Calu3 (cell line): ENCODE measurements at places on chromosomes 16 and 17. TPM values are rescaled to one million over a fixed set of nuclear protein-coding genes. Genes with fewer than 3 reads are reported as not detected.
A peak's percentile ranks its signal among the peaks of the same experiment; 100 is the strongest.

DNA sequence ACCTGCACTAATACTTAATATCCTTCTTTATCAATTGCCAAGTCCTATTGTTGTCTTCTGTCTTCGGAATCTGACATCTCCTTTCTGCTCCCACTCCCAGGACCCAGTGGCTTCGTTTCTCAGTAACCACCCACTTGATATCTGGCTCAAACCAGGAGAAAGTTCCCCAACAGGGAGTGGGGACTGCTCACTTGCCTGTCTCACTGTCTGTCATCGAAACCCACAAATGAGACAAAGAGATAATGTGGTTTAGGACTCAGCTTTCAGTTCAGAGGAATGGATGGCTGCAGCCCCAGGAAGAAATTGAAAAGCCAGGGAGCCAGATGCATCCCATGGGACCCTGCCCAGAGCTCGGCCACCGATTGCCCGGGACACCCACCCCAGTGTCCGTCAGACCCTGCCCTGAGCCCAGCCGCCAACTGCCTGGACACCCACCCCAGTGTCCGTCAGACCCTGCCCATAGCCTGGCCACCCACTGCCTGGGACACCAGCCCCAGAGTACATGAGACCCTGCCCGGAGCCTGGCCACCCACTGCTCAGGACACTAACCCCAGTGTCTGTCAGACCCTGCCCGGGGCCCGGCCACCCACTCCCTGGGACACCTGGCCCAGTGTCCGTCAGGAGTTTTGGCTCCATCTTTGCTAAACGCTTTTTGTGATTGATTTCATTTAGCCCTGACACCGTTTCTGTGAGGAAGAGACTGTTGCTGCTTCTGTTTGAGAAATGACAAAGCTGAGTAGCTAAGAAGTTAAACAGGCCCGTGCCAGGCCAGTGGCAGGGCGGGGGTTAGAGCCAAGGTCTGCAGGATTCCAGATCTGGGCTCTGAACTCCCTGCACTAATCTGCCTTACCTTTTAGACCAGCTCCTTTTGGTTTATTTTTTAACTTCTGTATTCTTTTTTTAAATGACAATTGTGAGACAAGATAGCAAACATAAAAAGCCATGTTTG is 251.4 kb downstream of the PHKB start:
- DNase-seq = no peak
- no peak overlapping the region for H3K27ac ChIP-seq
- no peaks in the 10 kb centered on the region for H3K36me3 ChIP-seq
- H3K4me3 ChIP-seq = no peak overlapping the region
- peaks cover 13% of the 10 kb centered on the region for H3K27me3 ChIP-seq

DNA sequence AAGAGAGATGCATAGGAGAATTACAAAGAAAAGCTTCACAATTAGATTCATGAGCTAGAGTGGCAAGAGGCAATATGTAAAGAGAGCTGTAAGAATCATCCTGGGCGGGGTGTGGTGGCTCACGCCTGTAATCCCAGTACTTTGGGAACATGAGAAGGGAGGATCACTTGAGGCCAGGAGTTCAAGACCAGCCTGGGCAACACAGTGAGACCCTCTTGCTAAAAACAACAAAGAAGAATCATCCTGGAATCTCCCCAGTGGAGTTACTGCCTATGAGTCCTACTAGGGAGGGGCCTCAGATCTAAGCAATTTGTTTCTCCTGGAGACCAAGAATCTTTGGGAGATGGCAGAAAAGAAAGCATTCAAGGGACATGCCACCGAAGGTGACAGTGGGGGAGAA is 119.1 kb downstream of the HIC1 start:
- H3K4me1 ChIP-seq = no peaks in the 10 kb centered on the region
- no peak for DNase-seq
- peaks cover 3% of the 10 kb centered on the region for H3K36me3 ChIP-seq

- no peaks in the 10 kb centered on the region for H3K36me3 ChIP-seq
- no peak overlapping the region for H3K27ac ChIP-seq
- no peaks in the 10 kb centered on the region for H3K27me3 ChIP-seq
- no peak overlapping the region for H3K4me3 ChIP-seq
Measured at GRCh38 chr16:78179666-78180065, 80.2 kb downstream of the WWOX start.

Gene P2RX5
- total RNA-seq = 11.1 and 11.6 TPM in 2 replicates

GRCh38 chr16:11705311-11706025 is 37.2 kb downstream of the TXNDC11 start:
- peaks cover 9% of the 10 kb centered on the region for H3K4me1 ChIP-seq
- peak overlapping the region; percentile 18 for H3K27ac ChIP-seq
- no peaks in the 10 kb centered on the region for H3K27me3 ChIP-seq
- no peak overlapping the region for H3K4me3 ChIP-seq

GRCh38 chr16:11163761-11164261 is 92.2 kb downstream of the SOCS1 start:
- no peak overlapping the region for H3K27ac ChIP-seq
- H3K4me3 ChIP-seq = no peak overlapping the region
- no peak for DNase-seq
- H3K4me1 ChIP-seq = no peaks in the 10 kb centered on the region

Gene AURKB
- total RNA-seq = 66.8 and 78.9 TPM in 2 replicates

Gene RTN4RL1
- not detected in 2 replicates for total RNA-seq

DNA sequence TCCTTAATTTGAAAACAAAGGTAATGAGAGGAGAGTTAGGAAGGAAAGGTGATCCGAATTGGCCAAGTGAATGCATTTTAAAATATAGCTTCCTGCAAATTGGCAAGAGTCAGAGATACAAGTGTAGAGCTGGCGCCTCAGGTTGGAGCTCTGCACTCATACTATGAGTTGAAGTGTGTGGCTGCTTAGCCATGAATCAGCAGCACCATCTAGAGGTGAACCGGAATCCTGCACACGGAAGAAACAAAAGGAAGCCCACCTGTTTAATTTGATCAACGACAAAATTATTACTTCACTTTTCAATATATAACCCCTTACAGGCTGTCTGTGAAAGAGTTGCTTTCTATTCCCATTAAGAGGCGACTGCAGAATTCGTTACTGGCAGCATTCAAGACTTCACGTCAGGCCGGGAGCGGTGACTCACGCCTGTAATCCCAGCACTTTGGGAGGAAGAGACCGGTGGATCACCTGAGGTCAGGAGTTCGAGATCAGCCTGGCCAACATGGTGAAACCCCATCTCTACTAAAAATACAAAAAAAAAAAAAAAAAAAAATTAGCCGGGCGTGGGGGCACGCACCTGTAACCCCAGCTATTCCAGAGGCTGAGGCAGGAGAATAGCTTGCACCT is 1253.7 kb upstream of the CDH8 start:
- no peaks in the 10 kb centered on the region for H3K4me1 ChIP-seq
- H3K4me3 ChIP-seq = no peak overlapping the region
- H3K27ac ChIP-seq = no peak overlapping the region

GRCh38 chr17:79062691-79063090 is 11.9 kb upstream of the ENGASE start:
- H3K27me3 ChIP-seq = peaks cover 12% of the 10 kb centered on the region
- H3K36me3 ChIP-seq = no peaks in the 10 kb centered on the region
- H3K4me3 ChIP-seq = no peak overlapping the region
- no peaks in the 10 kb centered on the region for H3K4me1 ChIP-seq
- H3K27ac ChIP-seq = no peak overlapping the region
- DNase-seq = no peak

DNA sequence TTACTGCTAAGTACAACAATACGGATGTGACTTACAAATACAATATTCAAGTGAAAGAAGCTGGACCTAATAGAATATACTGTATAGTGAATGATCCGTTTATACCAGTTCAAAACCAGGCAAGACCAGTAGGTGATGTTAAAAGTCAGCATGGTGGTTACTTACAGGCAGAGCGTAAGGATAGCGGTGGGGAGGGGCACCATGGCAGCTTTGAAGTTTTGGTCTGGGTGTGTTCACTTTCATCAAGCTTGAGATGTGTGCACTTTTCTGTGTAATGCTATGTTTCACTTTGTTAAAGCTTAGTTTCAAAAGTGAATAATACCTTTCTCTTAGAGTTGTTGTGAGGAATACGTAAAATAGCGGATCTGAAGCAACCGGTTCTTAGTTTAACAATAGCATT is 16.5 kb upstream of the SLC35G3 start:
- no peaks in the 10 kb centered on the region for H3K4me1 ChIP-seq
- no peak overlapping the region for H3K4me3 ChIP-seq
- H3K27me3 ChIP-seq = peaks cover 96% of the 10 kb centered on the region
- H3K27ac ChIP-seq = no peak overlapping the region
- H3K36me3 ChIP-seq = no peaks in the 10 kb centered on the region

DNA sequence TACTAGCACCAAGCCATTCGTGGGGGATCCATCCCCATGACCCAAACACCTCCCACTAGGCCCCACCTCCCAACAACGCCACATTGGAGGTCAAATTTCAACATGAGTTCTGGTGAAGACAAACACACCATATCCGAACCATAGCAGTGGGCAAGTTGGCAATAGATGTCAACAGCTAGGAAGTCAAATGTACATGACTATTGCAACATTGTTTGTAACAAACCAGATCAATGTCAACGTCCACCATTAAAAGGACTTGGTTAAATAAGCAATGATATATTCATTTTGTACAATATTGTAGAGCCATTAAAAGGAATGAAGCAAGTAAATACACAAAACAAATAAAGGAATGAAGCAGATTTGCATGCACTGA is 26.5 kb upstream of the CIITA start:
- H3K27ac ChIP-seq = no peak overlapping the region
- peaks cover 10% of the 10 kb centered on the region for H3K4me1 ChIP-seq
- H3K36me3 ChIP-seq = no peaks in the 10 kb centered on the region

Gene ABCA8
- total RNA-seq = not detected in 2 replicates

DNA sequence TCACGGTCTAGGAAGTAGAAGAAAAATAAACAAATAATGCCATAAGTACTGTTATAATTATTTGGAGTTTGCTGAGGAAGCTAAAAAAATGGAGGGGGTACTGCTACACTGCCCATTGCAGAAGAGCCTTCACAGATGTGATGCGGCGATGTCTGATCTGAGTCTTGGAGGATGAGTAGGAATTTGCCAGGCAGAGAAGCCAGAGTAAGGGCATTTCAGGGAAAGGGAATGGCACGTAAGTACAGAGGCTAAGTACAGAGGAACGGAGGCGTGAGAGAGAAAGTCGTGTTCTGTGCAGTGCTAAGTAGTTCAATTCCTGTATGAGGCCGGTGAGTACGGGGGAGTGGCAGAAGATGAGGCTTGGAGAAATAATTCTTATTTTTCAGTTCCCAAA is 741 bp upstream of the GRB2 start:
- peak overlapping the region; percentile 73 for H3K4me3 ChIP-seq
- H3K27me3 ChIP-seq = peaks cover 45% of the 10 kb centered on the region
- DNase-seq = no peak
- H3K4me1 ChIP-seq = peaks cover 13% of the 10 kb centered on the region
- H3K36me3 ChIP-seq = peaks cover 27% of the 10 kb centered on the region
